ENCODE measurements at places on chromosomes 6 and 20. TPM values are rescaled to one million over a fixed set of nuclear protein-coding genes. Genes with fewer than 3 reads are reported as not detected.

DNA sequence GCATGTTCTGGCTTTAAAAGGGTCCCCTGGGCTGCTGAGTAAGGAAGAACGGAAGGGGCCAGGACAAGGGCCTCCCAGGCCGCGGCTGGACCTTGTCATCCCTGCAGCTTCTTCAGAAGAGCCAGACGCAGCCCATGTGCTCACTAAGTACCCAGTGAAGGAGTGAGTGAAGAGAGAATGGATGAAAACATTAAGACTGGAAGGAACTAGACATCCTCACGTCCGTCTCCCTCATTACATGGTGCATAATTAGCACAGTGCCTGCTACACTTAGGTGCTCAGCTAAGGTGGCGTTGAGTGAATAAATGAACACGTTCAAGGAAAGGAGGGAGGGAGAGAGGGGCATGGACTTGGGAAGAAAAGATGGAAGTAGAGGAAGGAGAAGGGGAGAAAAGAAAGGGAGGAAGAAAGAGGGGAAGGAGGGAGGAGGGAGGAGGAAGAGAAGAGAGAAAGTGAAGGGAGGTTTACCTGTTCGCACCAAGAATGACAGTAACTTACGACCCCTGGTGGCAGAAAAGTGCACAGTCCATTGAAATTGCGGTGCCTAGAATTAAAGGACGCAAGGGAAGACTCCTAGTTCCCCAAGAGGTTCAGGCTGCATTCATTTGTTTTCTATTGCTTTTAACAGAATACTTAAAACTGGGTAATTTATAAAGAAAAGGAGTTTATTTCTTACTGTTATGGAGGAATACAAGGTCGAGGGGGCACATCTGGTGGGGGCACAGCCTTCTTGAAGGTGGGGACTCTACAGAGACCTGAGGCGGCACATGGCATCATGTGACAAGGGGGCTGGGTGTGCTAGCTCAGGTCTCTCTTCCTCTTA, 8.0 kb downstream of the TP53RK start:
- DNase-seq = peak; percentile 50

GRCh38 chr6:168582571-168582981, 141.6 kb downstream of the SMOC2 start:
- no peak for DNase-seq

- DNase-seq = no peak
Observed at GRCh38 chr20:17680836-17681725, 961 bp downstream of the RRBP1 start.

- no peak for DNase-seq
Observed at GRCh38 chr20:45626540-45626939, 3.0 kb upstream of the WFDC10A start.

- peak; percentile 26 for DNase-seq
Observed at GRCh38 chr6:165245287-165245686, 64.1 kb downstream of the C6orf118 start.

GRCh38 chr20:4160761-4161305, 145.5 kb upstream of the RNF24 start:
- DNase-seq = no peak

DNA sequence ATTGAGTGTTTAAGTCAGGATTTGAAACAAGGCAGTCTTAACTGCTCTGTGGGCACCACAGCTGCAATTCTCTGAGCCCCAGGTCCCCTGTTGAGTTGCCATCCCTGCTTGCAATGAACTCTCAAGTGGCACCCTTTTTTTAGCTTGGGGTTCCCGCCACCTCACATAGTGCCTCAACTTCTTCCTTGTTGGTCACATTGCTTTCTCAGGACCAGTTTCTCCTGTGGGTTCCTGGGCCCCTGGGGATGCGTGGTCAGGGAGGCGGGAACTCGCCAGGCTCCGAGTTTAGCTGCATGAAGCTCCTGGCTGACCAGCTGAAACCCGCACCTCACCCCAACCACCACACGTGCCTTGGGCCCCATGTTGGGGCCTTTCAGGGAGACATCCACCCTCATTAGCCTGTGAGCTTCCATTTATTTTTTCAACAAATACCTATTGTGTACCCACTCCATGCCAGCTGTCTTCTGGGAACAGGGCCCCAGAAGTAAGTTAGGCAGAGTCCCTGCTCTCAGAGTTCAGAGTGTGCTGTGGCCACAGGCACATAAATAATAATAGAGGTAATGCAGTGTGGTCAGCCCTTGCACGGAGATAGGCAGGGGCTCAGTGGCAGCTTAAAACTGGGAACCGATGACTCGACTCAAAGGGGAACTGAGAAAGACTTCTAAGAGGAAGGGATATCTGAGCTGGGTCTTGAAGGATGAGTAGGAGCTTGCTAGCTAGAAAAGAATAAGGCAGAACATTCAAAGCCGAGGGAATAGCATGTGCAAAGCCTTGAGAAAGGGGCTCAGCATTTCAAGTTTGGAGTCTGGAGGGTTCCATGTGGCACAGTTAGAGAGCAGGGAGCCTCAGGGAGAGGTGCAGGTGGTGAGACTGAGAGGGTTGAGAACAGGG, 33.9 kb upstream of the FAM83D start:
- DNase-seq = no peak

- no peak for DNase-seq
Observed at GRCh38 chr6:96926425-96926824, 1.9 kb downstream of the KLHL32 start.

GRCh38 chr6:158013904-158014504, 32.3 kb downstream of the SYNJ2 start:
- no peak for DNase-seq

DNA sequence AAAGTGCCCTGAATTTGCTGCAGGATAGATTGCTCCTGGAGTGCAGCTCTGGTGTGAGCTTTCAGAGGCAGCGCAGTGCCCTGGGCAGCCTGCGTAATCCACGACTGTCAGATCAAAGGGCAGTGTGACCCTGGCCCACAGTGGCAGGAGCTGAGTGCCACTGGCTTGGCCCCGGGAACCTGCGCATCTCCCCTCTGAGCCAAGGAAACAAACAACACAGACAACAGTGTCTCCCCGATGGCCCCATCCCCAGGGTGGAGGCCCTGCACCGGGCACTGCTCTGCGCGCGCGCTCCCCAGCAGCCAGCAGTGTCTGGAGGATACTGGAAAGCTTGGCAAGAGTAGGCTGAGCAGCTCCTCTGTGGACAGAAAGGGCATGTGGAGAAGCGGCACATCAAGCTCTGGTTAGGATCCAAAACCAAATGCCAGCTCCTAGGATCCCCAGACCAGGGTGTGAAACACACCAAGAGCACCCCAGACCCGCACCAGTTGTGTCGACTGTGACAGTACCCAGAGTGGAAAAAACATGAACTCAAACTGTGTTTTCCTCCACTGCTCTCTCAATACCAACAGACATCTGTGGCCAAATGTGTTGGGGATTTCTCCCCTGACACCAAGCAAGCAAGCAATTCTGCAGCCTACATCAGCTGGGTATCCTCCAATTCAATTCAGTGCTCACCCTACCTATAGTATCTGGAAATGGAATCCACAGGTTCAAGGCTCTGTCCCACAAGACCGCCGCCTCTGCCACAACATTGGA, 26.7 kb downstream of the RBCK1 start:
- DNase-seq = no peak

- peak; percentile 34 for DNase-seq
Observed at GRCh38 chr20:17654649-17655285, 27.3 kb downstream of the RRBP1 start.

- no peak for DNase-seq
Observed at GRCh38 chr6:33192105-33192646, at the start of gene COL11A2. Gene COL11A2, minus strand, starts transcription at chr6:33192467. Its CDS starts 227 bp downstream, at chr6:33192240.

DNA sequence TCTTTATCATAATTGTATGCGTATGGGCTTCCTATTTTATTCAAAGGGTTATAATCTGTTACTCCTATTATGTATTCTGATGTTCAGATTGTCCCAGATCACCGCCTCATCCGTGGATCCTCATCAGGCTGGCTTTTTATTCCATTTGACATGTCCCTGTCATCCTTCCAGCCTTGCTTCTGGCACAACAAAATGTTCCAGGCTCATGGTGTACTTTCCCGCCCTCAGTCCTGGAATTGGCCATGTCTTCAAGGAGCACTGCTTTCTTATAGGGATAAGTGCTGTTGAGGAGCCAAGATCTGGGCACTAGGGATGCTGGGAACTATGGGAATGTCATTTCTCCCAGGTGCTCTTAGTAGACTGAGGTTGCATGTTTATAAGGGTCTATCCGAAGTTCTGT, 207.8 kb downstream of the JARID2 start:
- DNase-seq = no peak

- DNase-seq = no peak
Observed at GRCh38 chr6:113450061-113450465, 407.1 kb upstream of the MARCKS start.

DNA sequence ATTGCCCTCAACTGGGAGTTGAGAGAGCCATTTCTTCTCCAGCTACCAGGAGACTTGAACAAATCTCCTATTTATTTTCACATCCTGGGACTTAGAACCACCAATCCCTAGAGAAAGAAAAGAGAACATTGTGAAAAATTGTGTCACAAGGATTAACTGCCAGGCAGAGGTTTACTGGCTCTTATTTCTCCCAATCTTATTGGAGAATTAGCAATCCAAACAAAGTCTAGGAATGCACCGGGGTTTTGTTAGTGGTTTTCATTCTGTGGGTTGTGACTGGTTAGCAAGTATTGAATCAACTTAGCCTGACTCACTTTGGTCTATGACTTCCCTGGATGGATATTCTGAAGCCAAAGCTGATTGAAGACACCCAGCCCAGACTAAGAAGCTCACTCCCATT, 21.2 kb upstream of the ENPP5 start:
- peak; percentile 95 for DNase-seq

GRCh38 chr6:97594844-97595243, 311.8 kb upstream of the MMS22L start:
- DNase-seq = peak; percentile 19

DNA sequence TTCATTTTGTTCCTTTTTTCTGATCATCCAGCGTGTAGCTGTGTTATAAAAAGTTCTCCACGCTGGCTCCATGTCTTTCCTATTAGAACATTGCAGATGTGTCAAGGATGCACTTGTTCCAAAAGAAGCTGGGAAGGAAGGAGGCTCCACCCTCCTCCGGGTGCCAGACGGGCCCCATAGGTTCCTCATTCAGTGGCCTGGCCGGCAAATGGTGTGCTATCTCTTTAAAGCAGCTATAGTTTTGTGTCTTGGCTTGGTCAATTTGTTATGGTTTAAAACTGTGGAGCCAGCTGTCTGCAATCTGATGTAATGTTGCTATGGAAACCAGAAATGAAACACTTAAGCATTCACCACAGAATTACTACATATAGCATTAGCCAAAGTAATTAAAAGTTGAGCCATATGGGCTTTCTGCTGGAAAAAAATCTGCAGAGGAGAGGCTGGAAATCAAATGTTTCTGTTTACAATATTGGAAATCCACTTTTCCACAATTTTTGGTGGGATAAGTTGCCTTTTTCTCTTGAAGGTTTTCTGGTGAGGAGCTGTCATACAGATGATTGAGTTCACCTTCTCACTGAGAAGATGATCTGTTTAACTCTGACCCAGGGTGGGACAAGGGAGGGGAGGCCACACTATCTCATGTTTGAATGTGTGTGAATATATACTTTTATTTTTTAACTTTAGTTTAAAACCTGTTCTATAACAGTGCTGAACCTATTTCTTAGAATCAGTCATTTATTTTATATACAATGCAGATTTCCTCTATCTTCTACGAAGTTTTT, 167.4 kb downstream of the SASH1 start:
- DNase-seq = peak; percentile 85

- no peak for DNase-seq
Observed at GRCh38 chr20:18138266-18138582, 561 bp downstream of the KAT14 start.

GRCh38 chr6:99305021-99305554, 44.4 kb downstream of the FAXC start:
- DNase-seq = no peak

GRCh38 chr20:689348-689747, 13.7 kb upstream of the SCRT2 start:
- no peak for DNase-seq

DNA sequence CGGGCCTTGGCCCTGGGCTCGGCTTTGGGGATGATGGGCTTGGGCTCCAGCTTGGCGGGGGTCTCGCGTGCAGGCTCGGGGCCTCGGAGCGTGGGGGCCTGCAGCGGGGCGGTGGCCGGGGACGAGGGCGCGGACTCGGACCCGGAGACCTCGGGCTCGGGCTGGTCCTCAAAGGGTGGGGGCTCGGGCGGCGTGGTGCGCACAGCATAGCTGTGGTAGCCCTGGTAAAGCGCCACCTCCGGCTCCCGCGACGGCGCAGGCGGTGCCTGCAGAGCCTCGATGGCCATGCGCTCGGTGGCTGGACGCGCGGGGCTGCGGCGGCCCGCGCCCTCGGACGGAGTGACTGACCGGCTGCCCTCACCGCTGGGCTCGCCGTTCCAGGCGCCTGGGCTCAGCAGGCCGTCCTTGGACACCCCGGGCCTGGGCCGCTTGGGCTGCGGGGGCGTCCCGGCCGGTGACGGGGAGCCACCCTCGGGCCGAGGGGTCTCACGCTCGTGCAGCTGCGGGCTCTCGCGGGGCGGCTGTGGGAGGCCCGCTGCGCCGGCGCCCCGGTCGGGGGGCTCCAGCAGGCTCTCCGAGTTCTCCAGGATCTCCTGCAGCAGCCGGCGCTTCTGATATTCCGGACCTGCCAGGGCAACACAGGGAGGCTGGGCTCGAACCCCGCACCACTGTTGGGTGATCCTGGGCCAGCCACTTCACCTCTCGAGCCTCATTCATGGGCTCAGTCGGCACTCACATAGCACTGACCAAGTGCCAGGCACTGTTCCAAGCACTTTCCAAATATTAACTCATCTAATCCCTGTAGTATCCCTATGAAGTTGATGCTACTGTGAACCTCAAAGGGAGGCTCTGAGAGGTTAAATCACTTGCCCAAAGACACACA, 71.0 kb downstream of the JPH2 start:
- no peak for DNase-seq

Gene FOXS1
- not detected for total RNA-seq

Gene ZSCAN12
- 12.8 TPM for total RNA-seq

Gene NOX3
- not detected for total RNA-seq

Gene ADGRF1
- 18.3 TPM for total RNA-seq

Gene HLA-DOB
- total RNA-seq = not detected

Gene SLC22A23
- 0.35 TPM for total RNA-seq

Gene KIFC1
- total RNA-seq = 0.70 TPM

Gene PHACTR3
- total RNA-seq = 1.6 TPM

Gene BTBD3
- total RNA-seq = 50.5 TPM

Gene GPR63
- 1.2 TPM for total RNA-seq

Gene CAGE1
- not detected for total RNA-seq

Gene ID4
- 17.3 TPM for total RNA-seq

Gene ULBP2
- 8.2 TPM for total RNA-seq

Gene SLC17A1
- 18.4 TPM for total RNA-seq

Gene SLC32A1
- not detected for total RNA-seq

Gene PI3
- 0.55 TPM for total RNA-seq

Gene C6orf132
- total RNA-seq = 16.3 TPM

Measured in renal cortical epithelial cell (primary cell).